ENCODE measurements at places on chromosomes 5 and 9.

- DNase-seq = no peak
Observed at GRCh38 chr5:2320611-2321010, 430.9 kb downstream of the IRX2 start.

DNA sequence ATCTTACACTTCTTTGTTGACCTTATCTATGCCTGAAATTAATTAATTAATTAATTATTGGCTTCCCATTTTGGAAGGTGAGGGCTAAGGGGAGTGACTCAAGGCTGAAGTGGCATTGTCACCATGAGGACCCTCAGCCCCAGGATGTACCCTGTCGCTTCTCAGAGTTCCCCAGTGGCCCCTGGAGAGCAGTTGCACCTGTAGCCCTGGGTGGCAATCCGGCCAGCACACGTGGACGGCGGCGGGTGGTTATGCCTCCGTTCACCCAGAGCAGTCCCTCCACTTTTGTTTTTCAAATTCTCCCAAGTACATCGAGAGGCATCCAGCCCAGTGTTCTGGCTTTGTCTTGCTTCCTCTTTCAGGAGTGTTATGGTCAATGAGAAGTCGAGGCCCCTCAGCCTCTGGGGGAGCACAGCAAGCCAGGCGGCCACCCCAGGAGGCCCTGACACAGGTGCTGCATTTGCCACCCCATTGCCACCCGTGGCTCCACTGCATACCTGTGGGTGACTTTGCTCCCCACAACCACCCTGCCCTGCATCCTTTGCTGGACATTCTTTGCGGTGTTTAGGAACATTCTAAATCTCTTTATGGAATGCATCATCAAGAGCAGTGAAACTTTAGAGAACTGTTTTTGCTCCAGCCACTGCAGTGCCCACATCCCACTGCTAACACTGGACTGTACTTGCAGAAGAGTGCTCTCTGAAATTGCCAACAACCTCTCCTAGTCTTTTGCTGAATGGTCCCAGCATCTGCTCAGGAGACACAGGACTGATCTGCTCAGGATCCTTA lies 11.5 kb upstream of the IRX2 start:
- DNase-seq = no peak

GRCh38 chr5:1548702-1549474 lies 25.1 kb upstream of the LPCAT1 start:
- no peak for DNase-seq

DNA sequence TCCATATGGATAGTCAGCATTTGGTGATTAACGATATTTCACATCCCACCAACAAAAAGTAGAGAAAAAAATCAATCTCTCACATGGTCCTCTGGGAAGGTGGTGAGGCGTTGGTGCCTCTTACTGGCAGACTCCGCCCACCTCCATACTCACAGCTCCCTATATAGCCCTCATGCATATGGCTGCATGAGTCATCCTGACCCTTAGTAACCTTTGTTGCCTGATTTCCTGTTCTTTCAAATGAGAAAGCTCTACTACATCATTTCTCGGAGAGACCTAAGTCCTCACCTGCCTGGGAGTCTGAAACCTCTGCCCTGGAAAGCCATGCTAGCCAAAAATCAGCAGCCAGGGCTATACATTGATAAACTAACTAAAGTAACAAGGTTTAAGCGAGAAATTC lies 33.3 kb upstream of the ABCA1 start:
- DNase-seq = peak; percentile 17

GRCh38 chr5:40333459-40334241 lies 346.1 kb upstream of the PTGER4 start:
- DNase-seq = no peak

DNA sequence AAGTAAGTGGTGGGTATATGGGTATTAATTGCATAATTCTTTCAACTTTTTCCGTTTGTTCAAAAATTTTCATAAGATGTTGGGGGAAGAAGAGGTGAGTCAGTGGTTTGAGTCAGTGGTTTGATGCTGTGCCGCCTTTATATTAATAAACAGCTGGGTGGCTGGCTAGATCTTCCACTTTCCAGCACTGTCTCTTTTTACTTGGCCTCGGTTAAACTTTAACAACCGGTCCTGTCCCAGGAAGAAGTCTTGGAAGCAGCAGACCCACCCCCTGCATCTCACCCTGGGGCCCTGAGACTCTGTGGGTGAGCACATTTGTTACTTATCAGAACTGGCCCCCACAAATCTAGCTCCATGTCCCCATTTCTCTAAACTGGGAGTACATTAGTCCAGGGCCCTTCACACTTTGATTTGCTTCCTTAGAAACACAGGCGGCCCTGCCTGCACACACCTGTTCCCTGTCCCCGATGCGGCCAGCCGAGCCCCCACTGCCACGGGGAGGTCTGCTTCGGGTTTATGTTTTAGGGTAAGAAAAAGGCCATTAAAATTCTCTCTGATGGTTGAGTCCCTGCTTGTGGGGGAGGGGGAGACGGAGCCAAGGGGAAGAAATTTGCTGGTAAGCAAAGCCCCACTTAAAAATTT lies 90.7 kb downstream of the PTCH1 start:
- no peak for DNase-seq

DNA sequence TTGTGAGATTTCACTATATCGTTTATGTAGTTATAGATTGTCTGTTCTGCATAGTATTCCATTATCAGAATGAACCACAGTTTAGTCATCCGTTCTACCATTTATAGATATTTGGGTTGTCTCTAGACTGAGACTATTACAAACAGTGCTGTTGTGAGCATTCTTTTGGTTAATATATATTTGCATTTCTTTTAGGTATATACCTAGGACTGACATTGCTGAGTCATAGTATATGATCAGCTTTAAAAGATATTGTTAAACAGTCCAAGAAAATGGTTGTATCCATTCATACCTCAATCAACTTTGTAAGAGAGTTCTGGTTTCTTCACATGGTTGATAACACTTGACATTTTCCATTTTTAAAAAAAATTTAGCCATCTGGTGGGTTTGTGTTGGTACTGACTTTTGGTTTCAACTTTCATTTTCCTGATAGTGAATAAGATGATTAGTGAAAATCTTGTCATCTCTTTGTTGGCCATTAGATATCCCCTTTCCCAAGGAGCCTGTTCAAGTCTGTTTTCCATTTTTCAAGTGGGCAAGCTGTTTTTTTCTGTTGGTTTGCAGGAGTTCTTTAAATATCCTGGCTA lies 22.9 kb upstream of the ADAM19 start:
- DNase-seq = no peak
